Chondrocyte (in vitro differentiated cells): ENCODE measurements at places on chromosomes 16 and 17. TPM values are rescaled to one million over a fixed set of nuclear protein-coding genes. Genes with fewer than 3 reads are reported as not detected.

The HBA1 gene
- not detected in 3 replicates for total RNA-seq

DNA sequence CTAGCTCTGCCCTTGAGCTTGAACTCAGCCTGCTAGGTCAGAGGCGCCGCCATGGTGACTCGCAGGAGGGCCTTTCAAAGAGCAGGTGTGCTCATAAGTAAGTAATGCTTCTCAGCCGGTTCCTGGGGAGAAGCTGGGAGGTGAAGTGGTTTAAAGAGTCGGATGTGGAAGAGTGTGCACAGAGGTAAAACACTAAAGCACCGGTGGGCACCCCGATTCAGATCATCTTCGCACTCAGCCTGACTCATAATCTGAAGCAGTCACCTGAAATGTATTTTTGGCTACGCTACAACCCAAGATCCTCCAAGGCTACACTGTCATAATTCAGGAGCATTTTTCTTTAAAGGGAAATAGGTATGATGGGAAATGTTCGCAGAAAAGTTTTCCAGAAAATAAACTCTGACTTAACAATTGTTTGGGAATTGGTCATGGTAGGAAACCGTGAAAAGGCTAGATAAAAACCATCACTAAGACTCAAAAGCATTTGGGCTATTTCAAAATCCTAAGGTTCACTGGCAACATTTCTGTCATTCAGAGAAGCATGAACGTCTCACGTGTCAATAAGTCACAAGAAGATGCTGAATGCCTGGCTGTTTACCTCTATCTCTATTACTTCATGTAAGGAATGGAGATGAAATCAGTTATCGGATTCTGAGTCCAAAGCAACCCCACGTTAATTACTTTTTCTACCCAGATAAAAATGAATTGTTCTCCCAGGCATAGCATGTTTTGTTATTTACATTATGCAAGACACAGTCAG, 17.8 kb downstream of the CDH8 start:
- no peak for DNase-seq

DNA sequence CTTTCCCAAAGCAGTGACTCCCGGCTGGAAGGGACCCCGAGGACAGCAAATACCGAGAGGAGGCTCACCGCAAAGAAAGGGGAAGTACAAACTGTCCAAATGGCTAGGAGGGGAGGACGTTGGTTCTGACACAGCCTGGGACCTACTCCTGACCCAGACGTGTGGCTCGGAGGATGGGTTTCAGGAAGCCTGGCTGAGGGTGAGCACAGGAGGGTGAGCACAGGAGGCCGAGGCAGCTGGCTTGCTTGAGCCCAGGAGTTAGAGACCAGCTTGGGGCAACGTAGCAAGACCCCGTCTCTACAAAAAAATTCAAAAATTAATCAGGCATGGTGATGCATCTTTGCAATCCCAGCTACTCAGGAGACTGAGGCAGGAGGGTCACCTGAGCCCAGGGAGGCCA, 83.2 kb downstream of the C16orf78 start:
- DNase-seq = no peak

DNA sequence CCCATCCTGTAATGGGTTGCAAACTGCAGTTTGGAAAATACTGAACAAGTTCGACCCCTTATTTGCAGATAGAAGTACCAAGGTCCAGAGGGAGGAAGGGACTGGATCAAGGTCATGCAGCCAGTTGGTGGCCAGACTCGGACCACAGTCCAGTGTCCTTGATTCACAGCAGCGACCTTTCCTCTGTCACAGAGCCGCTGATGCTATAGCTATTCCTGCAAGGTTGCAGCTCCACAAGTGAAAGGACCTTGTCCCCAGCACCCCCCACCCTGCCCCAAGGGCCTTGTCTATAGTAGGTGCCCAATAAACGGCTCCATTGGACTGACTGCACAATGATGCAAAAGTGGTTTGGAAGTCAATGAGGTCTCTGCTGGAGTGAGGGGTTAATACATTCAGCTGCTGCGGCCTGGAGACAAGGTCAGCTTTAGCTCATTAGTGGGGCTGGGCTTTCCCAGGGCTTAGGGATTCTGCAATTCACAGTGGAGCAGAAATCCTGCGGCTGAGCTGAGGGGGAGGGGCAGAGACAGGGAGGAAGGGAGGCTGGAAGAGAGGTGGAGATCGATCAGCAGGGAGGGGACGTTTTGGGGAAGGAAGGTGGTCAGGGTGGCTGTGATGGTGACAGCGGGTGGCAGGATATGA, 13.4 kb upstream of the CRHR1 start:
- DNase-seq = no peak

DNA sequence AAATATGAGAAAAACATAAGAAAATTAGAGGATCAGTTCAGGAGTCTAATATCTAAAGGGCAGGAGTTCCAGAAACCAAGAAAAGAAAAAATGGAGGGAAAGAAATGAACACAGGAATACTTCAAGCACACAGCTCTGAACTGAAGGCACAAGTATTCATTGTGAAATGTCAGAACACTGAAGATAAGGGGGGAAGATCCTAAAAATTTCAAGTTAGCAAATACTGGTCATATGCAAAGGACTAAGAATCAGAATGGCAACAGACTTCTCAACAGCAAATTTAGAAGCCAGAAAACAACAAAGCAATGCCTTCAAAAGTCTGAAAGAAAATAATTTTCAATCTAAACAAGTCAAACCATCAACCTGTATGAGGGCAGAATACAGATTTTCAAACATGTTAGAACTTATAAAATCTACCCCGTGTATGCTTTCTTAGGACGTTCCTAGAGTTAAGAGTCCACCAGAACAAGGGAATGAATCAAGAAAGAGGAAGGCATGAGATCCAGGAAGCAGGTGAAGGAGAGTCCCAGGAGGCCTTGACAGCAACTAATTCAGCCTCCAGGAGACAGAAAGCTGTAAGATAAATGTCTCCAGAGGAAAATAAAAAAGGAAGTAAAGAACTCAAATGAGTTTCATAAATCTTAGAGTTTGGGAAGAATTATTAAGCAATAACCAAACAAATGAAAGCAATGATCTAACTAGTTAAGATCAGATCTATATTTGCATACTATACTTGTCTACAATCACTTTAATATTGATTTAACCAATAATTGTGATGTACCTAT, 2.8 kb downstream of the BRD7 start:
- DNase-seq = no peak

DNA sequence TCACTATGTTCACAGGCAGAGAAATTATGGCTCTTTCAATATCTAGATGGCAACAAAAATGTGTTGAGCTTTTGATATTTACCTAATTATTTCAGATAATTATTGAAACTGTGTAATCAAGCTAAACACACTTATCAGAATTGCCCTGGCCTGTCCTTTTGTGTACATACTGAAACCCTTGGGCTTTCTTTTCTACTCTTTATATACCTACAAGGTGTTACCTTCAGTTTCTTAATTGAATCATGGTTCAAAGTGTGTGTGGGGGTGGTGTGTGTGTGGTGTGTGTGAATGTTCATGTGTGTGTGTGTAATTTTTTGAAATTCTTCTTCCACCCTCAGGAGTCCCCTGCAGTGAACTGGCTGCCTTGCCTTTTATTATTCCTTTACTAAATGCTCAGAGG, 506.8 kb upstream of the SOX9 start:
- DNase-seq = no peak
